ENCODE measurements at places on chromosomes 7 and 10. TPM values are rescaled to one million over a fixed set of nuclear protein-coding genes. Genes with fewer than 3 reads are reported as not detected.

GRCh38 chr7:40694026-40694809 lies 559.4 kb downstream of the SUGCT start:
- no peak for DNase-seq

GRCh38 chr10:5910323-5911100 lies 20.5 kb downstream of the FBH1 start:
- no peak for DNase-seq

GRCh38 chr10:84845628-84846261 lies 517.4 kb downstream of the CCSER2 start:
- no peak for DNase-seq

DNA sequence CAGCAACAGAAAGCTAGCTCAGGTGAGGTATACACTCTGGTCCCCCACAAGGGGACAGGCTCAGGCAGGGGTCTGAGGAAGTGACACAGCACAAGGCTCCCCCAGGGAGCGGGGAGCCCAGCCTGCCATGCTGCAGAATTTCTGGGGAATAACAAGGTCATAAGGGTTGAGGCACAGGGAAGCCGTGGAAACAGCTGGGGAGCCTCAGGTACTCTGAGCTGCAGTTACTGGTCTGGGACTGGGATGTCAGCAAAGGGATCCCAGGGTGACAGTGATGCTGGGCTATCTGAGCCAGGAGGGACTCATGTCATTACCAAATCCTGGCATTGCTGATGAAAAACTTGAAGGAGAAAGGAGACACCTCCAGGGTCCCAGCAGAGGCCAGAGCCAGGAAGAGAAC lies 64.4 kb upstream of the NANOS1 start:
- no peak for DNase-seq

GRCh38 chr10:124683814-124684213 lies 60.4 kb downstream of the FAM53B start:
- DNase-seq = peak; percentile 29

- peak; percentile 76 for DNase-seq
These were observed 20.5 kb upstream of the INPP5A start for GRCh38 chr10:132516771-132517725.

DNA sequence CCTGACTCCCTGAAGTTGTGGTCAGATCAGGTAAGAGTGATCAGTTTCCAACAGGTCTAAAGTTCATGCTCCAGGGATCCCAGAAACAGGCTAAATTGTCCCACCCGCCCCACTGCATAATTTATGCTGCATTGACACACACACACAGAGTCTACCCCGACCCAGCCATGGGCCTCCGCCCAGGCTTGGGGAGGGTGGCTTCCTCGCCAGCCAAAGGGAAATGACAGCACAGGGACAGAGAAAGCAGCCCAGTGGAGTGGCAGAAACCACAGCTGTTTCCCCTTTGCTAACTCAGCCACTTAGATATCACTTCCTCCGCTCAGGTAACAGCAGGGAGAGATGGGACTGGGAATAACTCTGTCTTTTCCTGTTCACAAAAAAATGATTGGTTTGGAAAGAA lies 9.4 kb downstream of the SH3PXD2A start:
- peak; percentile 65 for DNase-seq

- DNase-seq = no peak
These were observed 67.8 kb downstream of the ABI1 start for GRCh38 chr10:26792758-26793495.

GRCh38 chr7:37901236-37901827 lies 15.3 kb downstream of the SFRP4 start:
- peak; percentile 57 for DNase-seq

DNA sequence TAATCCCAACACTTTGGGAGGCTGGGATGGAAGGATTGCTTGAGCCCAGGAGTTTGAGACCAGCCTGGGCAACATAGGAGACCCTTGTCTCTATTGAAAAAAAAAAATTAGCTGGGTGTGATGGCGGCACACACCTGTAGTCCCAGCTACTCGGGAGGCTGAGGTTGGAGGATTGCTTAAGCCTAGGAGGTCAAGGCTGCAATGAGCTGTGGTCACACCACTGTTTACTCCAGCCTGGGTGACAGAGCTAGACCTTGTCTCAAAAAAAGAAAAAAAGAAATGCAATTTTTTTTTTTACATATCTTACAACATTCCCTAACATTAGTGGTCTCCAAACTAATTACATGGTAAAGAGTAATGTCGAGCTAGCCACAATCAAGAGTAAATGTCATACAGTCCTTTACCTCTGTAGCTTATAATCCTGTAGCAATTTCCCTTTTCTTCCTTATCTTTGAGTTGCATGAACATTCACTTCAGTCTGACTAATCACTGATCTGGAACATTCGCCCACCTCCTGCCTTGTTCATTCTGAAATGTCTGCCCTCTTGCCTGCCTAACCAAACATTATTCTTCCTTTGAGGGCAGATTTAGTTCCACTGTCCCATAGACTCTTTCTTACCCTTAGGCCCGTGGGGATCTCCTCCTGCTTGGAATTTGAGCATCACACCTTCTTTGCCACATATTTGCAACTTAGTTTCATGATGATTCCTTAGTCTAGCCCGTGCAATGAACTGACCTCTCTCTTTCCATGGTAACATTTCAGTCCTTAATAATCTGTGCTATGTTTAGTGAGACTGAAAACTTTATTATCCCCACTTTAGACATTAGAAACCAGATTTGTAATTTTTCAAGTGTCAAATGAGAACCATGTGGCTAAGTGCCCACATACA lies 4.8 kb upstream of the VCL start:
- DNase-seq = peak; percentile 66

DNA sequence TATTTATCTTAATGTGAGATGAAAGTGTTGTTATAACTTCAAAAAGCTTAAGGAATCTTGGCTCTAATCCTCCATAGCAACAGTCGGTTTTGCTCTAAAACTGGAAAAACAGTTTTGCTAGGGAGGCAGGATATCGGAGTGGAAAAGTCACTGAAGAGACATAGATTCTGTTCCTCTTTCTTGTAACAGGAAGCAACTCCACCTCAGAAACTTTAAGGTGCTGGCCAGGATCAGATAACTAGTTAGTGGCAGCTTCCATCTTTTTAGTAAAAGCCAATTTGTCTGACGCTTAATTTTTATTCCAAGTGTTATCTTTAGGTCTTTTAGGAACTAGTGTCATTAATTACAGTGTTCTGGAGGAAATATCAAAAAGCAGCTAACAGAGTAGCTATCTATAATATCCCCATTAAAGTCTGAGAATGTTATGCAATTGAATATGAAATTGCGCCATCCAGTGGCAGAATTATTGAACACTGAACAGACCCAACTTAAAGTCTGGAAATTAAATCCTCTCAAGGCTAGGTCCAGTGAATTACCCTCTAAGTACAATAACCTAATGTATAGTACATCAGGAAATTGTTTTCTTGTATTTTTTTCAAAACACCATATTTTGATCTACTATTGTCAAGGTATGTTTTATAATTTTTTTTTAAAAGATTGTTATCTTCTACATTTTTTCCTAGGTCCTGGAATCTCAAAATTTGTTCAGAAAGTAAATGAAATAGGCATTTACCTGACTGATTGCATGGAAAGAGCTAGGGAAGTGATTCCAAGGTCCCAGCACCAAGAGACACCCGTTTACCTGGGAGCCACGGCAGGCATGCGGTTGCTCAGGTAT lies 65.9 kb upstream of the CC2D2B start:
- DNase-seq = peak; percentile 89

- DNase-seq = no peak
These were observed 331.3 kb upstream of the COBL start for GRCh38 chr7:51647931-51648351.

DNA sequence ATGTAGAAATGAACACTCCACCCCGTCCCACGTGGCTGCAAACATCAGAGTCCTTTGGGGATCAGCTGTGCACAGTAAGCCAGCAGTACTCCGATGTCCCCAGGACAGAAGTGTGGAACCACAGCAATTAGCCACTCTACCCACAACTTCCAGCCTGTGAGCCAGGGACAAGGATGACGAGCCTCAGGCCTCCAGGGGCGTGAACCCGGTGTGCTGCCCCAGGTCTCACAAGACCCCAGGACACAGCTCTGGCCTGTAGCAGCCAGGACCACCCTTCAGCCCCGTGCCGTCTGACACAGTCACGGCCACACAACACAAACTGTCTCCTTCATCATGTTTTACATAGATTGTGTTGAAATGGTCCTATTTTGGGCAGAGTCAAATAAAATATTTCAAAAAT lies 113.0 kb upstream of the DIP2C start:
- no peak for DNase-seq

GRCh38 chr10:20841419-20841818 lies 55.7 kb downstream of the NEBL start:
- DNase-seq = no peak

DNA sequence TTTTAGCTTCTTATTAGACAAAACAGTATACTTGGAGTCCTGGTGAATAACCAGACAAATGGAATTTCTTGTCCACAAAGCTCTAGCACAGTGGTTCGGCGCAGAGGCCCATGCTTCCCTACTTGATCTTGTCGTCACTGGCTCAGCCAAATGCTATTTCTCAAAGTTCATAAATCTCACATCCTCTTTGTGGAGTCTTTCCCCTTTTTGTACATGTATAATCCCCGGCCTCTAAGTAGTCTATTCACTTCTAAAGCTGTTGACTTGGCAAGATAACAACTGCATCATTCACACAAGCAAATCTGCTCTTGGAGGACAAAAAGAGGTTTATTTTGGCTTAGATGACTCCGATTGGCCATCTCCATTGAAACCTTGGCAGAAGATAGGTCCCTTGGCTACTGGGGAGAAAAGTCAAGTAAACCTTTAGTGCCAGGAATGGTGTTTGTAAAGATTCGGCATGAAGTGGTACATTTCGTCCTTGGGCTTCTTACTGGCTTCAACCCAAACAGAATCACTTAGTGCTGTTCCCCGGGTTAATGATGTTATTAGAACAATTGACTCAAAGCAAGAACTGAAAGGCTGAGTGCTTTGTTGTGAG lies 5.1 kb upstream of the AKR1E2 start:
- no peak for DNase-seq

ABCB1 gene
- total RNA-seq = 4.6 TPM

GPR15LG gene
- total RNA-seq = not detected

GIMAP7 gene
- 145 TPM for total RNA-seq

TUBB8 gene
- total RNA-seq = 0.09 TPM

DIP2C gene
- 8.1 TPM for total RNA-seq

FAM24B gene
- total RNA-seq = 5.1 TPM
